T-cell (primary cell): ENCODE measurements at places on chromosomes 7 and 10.

GRCh38 chr7:25093268-25093826, 31.7 kb downstream of the CYCS start:
- peak; percentile 61 for DNase-seq

GRCh38 chr7:14673202-14673601, 229.3 kb downstream of the DGKB start:
- DNase-seq = no peak

DNA sequence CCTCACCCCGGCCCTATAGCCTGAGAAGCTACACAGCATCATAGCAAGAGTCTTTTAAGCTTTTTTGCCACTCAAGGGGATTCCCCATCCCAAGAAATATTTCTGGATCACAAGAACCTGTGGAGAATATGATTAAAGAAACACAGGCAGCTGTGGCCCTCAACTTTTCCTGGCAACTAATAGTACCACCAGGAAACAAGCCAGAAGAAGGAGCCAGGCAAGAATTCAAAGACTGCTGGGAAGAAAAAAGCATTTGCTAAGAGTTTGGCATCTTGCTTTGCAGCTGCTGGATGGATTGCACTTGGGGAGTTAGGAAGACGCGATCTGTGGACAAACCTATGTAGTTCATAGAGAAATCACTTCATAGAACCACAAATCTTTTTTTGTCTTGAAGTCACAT, 437.8 kb downstream of the PLXDC2 start:
- no peak for DNase-seq

GRCh38 chr7:18317941-18318340, 177.6 kb upstream of the HDAC9 start:
- DNase-seq = no peak

- no peak for DNase-seq
Observed at GRCh38 chr10:13327534-13327933, 20.6 kb downstream of the SEPHS1 start.

GRCh38 chr10:944034-944831, 12.7 kb upstream of the LARP4B start:
- DNase-seq = peak; percentile 53

DNA sequence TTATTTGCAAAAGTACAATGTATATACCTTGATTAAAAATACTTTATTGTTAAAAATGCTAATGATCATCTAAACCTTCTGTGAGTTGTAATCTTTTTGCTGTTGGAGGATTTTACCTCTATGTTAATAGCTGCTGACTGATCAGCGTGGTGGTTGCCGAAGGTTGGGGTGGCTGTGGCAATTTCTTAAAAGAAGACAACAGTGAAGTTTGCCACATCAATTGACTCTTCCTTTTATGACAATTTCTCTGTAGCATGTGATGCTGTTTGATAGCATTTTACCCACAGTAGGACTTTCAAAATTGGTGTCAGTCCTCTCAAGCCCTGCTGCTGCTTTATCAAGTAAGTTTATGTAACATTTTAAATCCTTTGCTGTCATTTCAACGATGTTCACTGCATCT, 16.9 kb upstream of the ENTPD1 start:
- no peak for DNase-seq

DNA sequence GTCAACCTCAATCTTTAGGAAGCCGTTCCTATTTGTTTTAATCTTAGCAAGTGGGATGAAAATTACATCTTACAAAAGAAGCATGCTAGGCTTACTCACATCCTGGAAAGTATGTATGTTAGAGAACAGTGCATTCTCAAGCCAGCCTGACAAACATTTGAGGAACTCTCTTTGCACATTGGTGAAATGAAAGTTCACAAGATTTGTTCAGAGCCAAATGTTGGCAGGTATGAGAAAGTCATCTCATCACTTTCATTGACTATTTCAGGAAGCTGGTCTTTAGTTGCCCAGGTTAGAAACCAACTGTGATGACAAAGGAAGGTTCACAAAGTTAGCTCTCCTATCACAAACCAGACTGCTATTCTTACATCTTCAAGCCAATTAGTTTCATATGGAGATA, 57.1 kb downstream of the ABCB1 start:
- no peak for DNase-seq

- DNase-seq = no peak
Observed at GRCh38 chr7:472640-472957, 47.0 kb downstream of the PDGFA start.

- no peak for DNase-seq
Observed at GRCh38 chr10:97220355-97220754, 34.6 kb upstream of the SLIT1 start.

DNA sequence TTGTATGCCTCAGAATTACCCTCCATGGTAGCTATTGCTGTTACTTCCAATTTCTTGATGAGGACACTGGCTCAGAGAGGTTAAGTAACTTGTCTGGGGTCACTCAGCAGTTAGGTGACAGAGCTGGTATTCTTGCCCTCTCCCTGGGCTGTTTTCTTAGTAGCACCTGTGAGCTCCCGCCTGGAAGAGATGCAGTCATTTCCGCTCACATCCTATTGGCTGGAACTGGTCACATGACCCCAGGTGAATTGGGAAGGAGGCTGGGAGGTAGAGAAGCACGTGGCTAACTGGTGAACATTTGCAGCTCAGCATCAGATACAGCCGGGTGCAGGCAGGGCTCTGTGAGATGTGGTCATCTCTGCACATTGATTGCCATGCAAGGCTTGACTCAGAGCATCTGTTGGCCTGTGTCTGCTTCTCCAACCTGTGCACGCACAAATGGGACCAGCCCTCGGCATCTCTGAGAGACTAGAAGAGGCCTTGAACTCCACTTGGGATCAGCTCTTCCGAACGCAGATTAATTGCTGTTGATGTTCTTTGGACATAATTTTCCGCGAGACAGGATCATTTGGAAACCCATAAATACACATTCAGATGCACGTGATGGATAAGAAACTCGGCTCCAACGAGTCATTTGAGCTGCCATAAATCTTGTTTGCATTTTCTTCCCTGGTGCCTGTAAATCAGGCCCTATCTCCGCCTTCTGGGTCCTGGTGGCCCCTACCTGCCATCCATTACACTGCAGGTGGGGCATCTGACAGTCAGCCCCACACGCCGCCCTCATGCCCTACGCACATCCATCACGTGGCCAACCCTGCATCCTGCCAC, 42.8 kb downstream of the MYL10 start:
- DNase-seq = no peak

- DNase-seq = no peak
Observed at GRCh38 chr7:39609935-39610263, 13.5 kb upstream of the RALA start.

GRCh38 chr10:100232101-100232500, 2.7 kb upstream of the CHUK start:
- DNase-seq = no peak

GRCh38 chr7:2680792-2681490, 7.1 kb upstream of the AMZ1 start:
- no peak for DNase-seq

DNA sequence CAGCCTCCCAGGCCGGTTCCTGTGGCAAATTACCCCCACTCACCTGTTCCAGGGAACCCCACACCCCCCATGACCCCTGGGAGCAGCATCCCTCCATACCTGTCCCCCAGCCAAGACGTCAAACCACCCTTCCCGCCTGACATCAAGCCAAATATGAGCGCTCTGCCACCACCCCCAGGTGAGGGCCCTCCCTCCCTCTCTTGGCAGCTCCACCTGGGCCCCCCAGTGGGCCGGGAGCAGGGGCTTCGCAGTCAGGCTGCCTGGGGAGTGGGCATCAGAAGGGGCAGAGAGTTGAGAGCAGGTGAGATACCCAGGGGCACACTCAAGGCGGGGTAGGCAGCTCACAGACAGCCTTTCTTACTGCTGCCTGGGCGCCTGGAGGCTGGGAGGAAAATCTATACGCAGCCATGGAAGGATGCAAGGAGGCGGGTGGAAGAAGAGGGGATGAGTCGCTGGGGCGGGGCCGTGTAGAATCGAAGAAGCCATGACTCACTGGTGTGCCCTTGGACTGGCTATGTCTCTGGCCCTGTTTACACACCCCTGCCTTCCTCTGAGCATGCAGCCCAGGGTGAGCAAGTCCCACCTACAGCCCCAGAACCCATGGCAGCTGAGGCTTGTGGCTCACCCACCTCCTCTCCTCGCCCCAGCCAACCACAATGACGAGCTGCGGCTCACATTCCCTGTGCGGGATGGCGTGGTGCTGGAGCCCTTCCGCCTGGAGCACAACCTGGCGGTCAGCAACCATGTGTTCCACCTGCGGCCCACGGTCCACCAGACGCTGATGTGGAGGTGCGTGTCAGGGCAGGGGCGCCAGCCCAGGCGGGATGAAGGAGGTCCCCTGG, 48.6 kb upstream of the PPIF start:
- DNase-seq = no peak

GRCh38 chr7:7861211-7861633, 107.4 kb upstream of the GLCCI1 start:
- no peak for DNase-seq

DNA sequence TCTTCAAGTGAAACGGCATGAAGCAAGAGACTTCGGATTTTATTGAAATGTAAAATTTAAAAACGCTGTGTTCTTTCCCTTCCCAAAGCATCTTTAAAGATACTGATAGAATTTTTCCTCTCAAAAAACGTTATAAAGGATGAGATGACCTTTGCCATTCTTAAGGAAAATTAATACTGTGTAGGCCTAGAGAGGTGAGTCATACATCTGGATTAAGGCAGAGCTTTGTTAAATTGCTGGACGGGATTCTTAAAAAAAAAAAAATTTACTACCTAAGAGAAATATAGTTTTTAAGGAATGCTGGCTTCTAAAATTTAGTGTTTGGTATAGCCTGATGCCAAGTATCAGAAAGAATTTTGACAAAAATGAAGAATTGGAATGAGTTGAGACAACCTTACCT, 6.3 kb upstream of the HBP1 start:
- DNase-seq = no peak

DNA sequence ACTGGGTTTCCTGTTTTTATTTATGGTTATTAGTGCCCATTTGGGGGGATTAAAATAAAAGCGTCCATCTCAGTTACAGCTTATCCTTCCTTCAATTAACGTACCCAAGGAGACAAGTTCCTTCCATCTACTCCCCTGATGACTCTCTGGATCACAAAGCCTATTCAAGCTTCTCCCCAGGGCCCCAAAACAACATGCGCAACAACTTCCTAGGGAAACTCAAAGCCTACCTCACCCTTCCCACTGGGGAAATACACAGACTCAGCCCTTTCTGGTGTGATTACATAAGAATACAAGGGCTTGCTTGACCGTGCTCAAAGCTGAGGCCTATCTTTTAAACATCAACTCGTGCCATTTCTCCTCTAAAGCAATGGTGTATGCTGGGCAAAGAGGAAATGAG, 112.4 kb downstream of the CDK6 start:
- DNase-seq = no peak

- no peak for DNase-seq
Observed at GRCh38 chr10:78890506-78890905, 178.3 kb upstream of the ZMIZ1 start.

DNA sequence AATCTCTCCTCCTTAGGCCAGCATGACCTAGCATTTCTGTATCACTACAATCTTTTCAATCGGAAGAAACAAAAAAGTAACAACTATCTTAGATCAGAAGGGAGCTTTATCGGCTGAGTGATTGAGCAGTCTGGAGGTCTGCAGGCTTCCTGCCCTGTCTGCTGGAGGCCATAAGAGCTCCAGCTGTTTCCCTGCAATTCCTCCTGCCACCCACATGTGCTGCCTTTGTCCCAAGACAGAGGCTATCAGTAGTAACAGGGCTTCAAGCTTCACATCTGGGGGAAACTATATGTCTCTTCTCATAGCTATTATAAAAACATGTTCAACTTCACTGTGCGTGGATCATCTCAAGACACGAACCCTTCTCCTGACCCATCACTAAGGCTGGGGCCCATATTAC, 70.1 kb upstream of the VWC2 start:
- DNase-seq = no peak

- DNase-seq = no peak
Observed at GRCh38 chr10:124903111-124903510, 38.8 kb upstream of the ZRANB1 start.

- no peak for DNase-seq
Observed at GRCh38 chr10:80771902-80772555, 234.3 kb downstream of the SH2D4B start.

DNA sequence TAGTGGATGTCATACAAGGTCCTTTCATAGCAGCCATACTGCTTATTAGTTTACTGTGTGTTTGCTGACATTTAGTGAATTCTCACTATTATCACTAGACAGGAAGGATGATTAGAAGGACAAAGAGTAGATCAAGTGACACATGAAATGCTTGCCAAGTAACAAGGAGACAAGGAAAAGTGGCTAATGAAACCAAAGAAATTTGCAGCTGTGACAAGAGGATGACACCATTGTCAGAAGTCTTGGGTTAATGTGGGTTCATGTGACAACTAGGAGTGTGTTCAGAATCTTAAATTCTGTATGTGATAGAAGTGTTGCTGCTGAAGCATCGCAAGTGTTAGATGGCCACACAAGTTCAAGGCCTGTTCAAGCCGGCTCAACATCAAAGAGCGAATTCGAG, 40.8 kb upstream of the FAM180A start:
- DNase-seq = no peak

GRCh38 chr10:95872158-95872711, 35.5 kb upstream of the CC2D2B start:
- DNase-seq = no peak

DNA sequence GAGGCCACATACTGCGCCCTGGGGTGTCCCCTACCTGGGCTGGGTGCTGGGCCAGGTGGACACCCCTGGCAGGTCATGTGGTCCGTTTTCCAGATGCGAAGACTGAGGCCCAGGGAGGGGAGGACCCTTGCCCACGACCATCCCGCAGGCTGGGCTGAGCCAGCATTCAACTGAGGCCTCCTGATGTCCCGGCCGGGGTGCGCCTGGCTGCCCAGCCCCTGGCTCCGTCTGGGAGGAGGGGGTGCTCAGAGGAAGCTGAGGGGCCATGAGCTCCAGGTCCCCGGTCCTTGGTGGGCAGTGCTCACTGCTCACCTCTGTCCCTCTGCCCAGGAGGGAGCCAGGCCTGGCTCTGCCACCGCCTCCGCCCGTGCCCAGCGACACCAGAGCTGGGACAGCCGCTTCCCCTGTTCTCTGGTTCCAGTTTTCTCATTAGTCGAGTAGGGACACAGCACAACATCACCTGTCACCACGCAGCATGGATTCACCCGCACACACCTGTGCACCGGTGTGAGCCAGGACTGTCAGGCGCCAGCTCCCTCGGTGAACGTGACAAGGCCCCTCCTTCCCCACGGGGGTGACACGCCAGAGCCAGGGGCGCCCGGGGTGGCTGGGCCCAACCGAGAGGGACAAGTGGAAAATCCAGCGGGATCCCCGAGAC, 139.7 kb downstream of the ELFN1 start:
- DNase-seq = no peak

DNA sequence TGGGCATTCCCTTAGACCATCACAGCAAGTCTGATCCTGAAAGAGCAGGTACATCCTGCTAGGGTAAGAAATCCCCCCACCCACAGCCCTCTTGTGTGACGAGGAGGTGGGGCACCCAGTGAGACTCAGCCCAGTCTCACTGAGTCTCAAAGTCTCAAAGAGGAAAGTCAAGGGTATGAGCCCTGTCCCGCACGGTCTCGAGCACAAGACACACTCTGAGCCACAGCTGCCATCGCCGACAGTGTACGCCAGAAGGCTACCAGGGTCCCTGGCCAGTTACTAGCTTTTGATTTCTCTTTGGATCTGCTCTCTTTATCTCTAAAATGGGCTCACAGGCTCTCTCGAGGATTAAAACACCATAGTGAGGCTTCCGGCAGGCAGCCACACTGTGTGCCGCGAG, 190.2 kb downstream of the TNS3 start:
- DNase-seq = no peak
